ENCODE measurements at places on chromosomes 12 and 14.

GRCh38 chr12:47080725-47081502 is 1.2 kb upstream of the AMIGO2 start:
- peak; percentile 79 for DNase-seq

DNA sequence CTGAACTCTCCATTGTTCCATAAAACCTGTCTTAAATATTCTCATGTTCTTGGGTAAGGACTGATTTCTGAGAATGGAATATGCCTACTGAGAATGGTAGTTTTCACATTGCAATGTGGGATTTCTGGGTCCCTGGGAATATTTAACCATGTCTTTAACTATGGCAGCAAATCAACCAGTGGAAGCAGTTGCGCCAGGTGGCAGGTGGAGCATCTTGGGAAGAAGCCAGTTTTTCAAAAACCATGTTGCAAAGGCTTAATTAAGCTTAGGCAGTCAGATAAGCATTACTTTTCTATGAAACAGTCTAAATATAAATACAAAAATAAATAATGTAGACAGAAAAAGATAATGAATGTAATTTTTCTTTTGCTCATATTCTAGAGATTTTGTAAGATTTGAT is 448.1 kb downstream of the ADAMTS20 start:
- DNase-seq = no peak

GRCh38 chr12:111705672-111706071 is 19.8 kb downstream of the ACAD10 start:
- DNase-seq = no peak

DNA sequence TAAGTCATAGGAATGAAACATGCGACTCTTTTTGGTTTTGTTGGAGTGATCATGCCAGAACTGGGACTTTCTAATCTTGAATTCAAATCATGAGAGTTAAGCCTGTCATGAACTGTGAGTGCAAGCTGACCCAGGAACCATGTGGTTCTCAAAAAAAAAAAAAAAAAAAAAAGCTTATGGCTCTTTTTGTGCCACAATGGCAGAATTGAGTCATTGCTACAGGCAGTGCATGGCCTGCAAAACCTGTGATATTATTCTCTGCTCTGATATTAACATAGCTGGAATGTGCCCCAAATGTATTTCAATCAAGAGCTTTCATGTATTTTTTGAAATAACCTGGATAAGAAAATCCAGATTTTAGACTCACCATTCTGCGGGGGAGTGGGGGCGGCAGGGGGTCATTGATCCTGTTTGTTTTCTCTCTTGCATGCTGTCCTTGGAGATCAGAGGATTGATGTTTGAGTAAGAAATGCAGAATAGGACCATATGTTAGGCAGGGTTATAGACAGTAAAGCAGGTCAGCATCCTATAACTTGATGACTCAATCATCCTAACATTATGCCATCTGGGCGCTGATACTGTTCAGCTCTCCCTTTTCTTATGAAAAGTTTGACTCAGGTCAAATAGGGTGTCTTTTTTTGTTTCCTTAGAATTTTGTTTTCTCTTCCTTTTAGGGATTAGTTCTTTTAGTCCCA is 797.4 kb downstream of the DIO2 start:
- DNase-seq = no peak

DNA sequence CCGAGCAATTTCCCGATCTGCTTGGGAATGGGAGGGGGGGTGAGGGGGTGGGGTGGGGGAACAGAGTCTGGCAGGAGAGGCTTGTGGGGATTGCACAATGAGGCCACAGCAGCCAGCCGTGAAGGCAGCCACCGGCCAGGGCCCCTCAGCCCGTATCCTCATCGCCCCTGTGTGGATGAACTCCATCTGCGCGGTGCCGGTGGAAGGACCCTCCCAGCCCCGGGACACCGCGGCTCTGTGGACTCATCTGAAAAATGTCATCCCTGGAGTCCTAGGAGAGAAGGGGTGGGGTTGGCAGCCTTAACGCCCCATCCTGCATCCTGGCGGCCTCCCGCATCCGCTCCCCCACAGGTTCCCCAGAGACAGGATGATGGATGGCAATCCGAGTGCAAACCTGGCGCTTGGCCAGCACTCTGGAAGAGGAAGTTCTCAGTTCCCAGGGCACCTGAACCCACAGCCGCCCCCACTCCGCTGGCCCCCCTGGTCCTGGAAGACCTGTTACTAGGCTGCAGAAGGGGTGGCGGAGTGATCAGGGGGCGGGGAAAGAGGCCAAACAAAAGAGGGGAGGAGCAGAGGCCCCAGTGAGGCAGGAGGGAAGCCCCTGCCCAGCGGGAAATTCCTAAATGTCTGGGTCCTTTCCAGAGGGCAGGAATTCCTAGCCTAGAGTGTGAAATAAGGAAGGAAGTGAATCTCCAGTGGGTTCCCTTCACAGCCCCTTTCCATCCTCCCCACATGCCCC is 1.2 kb upstream of the TNFAIP2 start:
- DNase-seq = peak; percentile 72

- DNase-seq = no peak
These were observed 10.4 kb upstream of the MED13L start for GRCh38 chr12:116287842-116288301.

GRCh38 chr12:109134186-109134917 is 18.0 kb downstream of the ACACB start:
- no peak for DNase-seq

GRCh38 chr12:92465786-92466295 is 236.9 kb upstream of the PLEKHG7 start:
- DNase-seq = no peak

GRCh38 chr12:109182041-109182839 is 65.9 kb downstream of the ACACB start:
- no peak for DNase-seq

DNA sequence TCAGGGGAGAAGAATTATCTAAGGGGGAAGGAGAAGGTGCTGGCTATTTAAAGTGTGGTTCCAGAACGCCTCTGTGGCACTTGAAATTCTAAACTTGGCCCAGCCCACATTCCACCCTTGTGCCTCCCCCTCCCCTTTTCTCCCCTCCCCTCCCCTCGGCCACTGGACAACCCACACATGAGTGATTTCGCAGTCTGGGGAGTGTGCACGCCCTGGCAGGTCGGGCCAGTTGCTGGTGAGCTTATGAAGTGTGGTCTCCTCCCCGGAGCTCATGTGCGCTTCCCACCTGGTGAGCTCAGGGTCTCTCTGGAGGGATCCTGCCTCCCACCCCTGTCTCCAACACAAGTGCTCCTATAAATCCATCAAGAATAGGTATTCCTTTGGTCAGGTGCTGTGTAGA is at the start of gene SLC6A13:
Gene SLC6A13, minus strand, starts transcription at position 20 of the 400 bp plus-strand sequence. CDS start 2,784 bp downstream, outside the sequence.
- no peak for DNase-seq

GRCh38 chr12:124720681-124721500 is 142.8 kb downstream of the SCARB1 start:
- DNase-seq = peak; percentile 28

DNA sequence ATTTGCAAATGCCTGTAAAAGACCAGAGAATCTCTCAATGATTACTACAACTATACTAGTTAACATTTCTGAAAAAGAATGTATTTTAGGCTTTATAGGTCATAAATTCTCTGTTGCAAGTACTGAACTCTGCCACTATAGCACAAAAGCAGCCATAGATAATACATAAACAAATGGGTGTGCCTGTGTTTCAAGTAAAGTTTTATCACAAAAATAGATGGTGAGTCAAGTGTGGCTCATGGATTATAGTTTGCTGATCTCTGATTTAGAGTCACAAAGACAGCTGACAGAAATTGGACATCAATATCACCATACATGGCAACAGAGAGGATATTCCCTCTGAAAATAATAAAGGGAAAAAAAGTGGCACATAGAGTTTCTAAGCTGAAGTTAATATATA is 68.1 kb downstream of the FSCB start:
- DNase-seq = no peak
